ENCODE measurements at places on chromosomes 7 and 10.

DNA sequence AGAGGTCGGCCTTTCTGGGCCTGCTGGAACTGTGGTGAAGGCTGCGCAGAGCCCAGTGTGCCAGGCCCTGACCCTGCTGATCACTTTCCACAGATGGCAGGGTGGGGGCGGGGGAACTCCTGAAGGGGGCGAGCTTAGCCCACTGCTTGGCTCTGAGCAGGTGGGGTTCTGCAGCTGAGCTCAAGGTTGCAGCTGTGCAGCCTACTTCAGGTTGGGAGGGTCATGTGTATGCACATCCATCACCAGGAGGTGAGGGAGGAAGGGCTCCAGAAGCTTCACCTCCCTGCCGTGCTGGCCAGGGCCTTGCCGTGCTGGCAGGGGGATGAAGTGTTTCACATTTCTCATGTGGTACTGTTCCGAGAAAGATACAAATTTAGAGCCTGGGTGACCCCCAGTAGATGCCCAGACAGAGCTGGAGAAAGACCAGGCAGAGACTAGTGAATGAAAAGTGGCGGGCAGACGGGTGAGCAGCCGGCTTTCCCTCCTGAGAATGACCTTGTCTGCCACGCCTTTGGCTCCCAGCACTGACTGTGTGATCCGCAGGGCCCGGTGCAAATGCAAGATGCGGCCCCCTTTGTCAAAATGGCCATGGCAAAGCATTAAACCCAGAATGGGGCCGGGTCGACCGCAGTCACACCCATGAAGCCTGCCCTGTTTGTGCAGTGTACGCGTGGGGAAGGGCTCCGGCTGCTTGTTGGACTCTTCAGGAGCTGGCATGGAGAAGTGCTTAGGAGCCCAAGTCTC lies 25.2 kb downstream of the FAM241B start:
- H3K27me3 ChIP-seq: peaks cover 70% of the 10 kb centered on the region
- no peak for DNase-seq

- no peak for DNase-seq
- no peak overlapping the region for H3K27ac ChIP-seq
- no peaks in the 10 kb centered on the region for H3K4me1 ChIP-seq
- H3K36me3 ChIP-seq: no peaks in the 10 kb centered on the region
- H3K27me3 ChIP-seq: peaks cover 4% of the 10 kb centered on the region
These were observed 38.8 kb downstream of the AKR1B15 start for GRCh38 chr7:134587750-134588149.

GRCh38 chr7:32299133-32299702 lies 191.0 kb downstream of the LSM5 start:
- H3K36me3 ChIP-seq: no peaks in the 10 kb centered on the region
- peaks cover 27% of the 10 kb centered on the region for H3K27me3 ChIP-seq
- no peaks in the 10 kb centered on the region for H3K4me1 ChIP-seq
- no peak overlapping the region for H3K4me3 ChIP-seq
- DNase-seq: no peak

DNA sequence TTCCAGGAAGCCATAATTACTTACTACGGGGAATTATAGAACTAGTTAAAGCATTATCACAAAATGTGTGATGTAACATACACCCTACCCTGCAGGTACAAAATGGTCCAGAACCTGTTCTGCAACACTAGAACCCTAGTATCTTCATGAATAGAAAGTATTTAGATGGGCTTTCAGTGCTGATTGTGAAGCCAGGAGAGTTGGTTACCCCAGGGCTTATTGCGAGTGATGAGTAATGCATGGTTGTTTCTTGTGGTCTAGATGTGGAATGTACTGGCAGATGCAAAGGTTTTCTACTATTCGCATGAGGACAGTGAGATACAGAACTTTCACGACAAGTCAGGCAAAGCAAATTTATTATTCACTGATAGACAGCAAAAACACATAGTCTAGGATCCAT lies 33.6 kb upstream of the AGR3 start:
- DNase-seq: no peak
- no peaks in the 10 kb centered on the region for H3K27me3 ChIP-seq
- H3K4me3 ChIP-seq: no peak overlapping the region
- no peak overlapping the region for H3K27ac ChIP-seq
- H3K36me3 ChIP-seq: no peaks in the 10 kb centered on the region
- no peaks in the 10 kb centered on the region for H3K4me1 ChIP-seq

GRCh38 chr7:17408245-17408903 lies 109.9 kb downstream of the AHR start:
- no peaks in the 10 kb centered on the region for H3K4me1 ChIP-seq
- no peaks in the 10 kb centered on the region for H3K27me3 ChIP-seq
- no peak overlapping the region for H3K4me3 ChIP-seq
- H3K27ac ChIP-seq: no peak overlapping the region

DNA sequence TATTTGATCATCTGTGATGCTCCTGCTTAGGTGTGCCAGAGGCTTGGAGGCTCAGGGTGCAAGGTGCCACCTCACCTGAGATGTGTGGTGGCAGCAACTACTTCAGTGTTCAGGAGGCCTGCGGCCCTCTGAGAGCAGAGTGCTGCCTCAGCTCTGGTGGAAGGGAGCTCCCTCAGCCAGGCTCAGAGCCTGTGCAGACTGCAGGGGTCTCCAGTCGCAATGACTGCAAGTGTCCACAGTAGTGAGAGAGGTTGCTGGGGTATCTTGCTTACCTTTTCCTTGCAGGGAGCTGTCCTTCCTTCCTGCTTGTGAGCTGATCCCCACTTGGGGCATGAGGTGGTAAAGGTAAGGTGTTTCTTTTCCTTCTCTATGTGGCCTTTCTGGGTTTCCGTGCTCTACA lies 131.0 kb upstream of the GAD2 start:
- H3K36me3 ChIP-seq: no peaks in the 10 kb centered on the region
- no peak for DNase-seq
- H3K27me3 ChIP-seq: peaks cover 3% of the 10 kb centered on the region
- no peaks in the 10 kb centered on the region for H3K4me1 ChIP-seq
- H3K27ac ChIP-seq: no peak overlapping the region
- no peak overlapping the region for H3K4me3 ChIP-seq

- no peaks in the 10 kb centered on the region for H3K36me3 ChIP-seq
- DNase-seq: no peak
- H3K27ac ChIP-seq: no peak overlapping the region
- H3K27me3 ChIP-seq: peaks cover 25% of the 10 kb centered on the region
- H3K4me1 ChIP-seq: no peaks in the 10 kb centered on the region
These were observed 70.8 kb upstream of the FGFR2 start for GRCh38 chr10:121669028-121669374.

DNA sequence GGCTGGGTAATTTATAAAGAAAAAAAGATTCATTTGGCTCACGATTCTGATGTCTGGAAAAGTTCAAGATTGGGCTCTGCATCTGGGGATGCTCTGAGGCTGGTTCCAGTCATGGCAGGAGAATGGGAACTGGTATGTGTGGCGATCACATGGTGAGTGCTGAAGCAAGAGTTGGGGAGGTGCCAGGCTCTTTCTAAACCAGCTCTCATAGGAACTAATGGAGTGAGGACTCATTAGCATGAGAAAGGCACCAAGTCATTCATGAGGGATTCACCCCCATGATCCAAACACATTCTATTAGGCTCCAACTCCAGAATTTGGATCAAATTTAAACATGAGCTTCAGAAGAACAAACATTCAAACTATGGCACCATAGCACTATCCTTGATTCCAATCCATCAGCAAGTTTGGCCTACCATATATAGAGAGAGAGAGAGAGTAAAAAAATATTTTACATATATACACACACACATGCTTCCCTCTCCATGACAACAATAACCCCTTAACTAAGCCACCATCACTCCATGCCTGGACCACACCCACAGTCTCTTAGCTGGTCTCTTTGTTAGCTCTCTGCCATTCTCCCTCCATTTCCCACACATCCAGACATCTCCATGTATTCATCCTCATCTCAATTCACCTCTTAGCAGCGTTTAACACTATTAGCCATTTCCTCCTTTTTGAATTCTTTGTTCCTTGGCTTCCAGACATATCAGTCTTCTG lies 57.9 kb downstream of the NPY start:
- H3K27me3 ChIP-seq: no peaks in the 10 kb centered on the region
- DNase-seq: no peak
- H3K4me3 ChIP-seq: no peak overlapping the region
- H3K4me1 ChIP-seq: no peaks in the 10 kb centered on the region

DNA sequence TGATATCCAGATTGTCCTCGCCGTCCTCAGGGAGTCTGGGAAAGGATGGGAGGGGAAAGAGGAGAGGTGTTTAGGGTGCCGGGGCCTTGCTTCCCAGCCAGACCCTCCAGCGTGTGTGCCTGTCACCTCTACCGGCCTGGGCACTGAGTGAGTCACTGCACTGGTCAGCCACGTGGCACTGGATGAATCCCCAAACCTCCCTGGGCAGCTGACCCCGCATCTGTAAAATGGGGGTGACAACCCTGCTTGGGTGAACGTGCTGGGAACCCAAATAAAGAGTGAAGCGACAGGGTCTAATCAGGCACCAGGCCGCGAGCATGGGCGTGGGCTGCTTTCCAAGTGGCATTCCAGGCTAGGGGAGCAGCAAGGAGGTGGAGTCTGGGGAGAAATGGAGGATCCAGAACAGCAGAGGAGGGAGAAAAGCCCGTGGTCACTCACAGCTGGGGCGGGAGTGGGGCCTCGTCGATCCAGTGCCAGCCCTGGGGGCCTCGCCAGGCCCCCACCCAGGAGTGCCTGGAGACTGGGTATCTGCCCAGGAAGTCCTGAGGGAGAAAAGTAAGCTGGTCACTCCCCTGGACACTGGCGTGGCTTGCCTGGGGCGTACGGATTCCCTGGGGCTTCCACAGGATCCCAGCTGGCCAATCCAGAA lies 29.7 kb downstream of the KLRG2 start:
- DNase-seq: no peak
- H3K36me3 ChIP-seq: no peaks in the 10 kb centered on the region
- no peaks in the 10 kb centered on the region for H3K4me1 ChIP-seq
- no peak overlapping the region for H3K27ac ChIP-seq

DNA sequence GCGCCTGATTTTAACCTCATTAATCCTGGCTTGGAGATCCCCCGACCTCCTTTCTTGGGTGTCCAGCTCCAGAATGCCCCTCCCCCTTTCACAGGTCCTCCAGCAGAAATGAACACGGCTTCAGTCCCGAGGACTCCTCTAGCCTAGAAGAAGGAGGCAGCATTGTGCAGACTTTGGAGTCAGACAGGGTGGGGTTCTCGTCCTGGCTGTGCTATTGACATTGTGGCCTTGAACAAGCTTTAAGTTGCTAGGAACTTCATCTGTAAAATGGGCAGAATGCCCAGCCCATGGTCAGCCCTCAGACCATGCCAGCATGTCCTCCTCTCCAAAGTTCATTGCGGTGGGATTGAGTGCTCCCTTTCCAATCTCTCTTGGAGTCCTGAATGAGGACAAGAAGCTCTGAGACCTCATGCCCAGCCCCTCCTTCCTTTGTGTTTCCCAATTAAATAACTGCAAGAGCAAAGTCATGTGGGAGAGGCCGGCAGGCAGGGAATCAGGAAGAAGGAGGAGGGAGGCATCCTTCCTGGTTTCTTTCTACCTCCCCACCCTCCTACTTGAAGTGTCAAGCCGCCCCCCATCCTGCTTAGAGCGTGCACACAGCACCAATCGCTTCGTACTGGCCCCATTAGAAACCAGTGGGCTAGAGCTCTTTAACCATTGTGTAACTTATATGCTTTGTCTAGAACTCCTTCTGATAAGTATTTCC lies 86.4 kb downstream of the RBM20 start:
- H3K4me1 ChIP-seq: peaks cover 11% of the 10 kb centered on the region
- no peak overlapping the region for H3K27ac ChIP-seq
- H3K36me3 ChIP-seq: no peaks in the 10 kb centered on the region
- H3K4me3 ChIP-seq: no peak overlapping the region

Data from T-cell (primary cell).